ENCODE measurements at places on chromosomes 5 and 9. TPM values are rescaled to one million over a fixed set of nuclear protein-coding genes. Genes with fewer than 3 reads are reported as not detected.

The PLAA gene
- 26.0 TPM for total RNA-seq

The DAB2 gene
- total RNA-seq, result 23.0 TPM

The CBY3 gene
- total RNA-seq, result not detected

The LHX3 gene
- not detected for total RNA-seq

The FCN2 gene
- total RNA-seq, result not detected

The SLIT3 gene
- total RNA-seq, result 3.4 TPM

The FAM221B gene
- total RNA-seq, result not detected

The CDK5RAP2 gene
- 34.7 TPM for total RNA-seq

The PAPPA gene
- 226 TPM for total RNA-seq

The DRD1 gene
- total RNA-seq, result not detected

The KCTD16 gene
- total RNA-seq, result 0.40 TPM

The PRDM9 gene
- not detected for total RNA-seq

The RNF183 gene
- total RNA-seq, result not detected

The EIF4EBP3 gene
- 2.1 TPM for total RNA-seq

The CDC20B gene
- under 0.01 TPM for total RNA-seq

The ADAMTS2 gene
- 29.2 TPM for total RNA-seq

The ADAMTS13 gene
- 4.0 TPM for total RNA-seq

The PDE6A gene
- total RNA-seq, result 0.13 TPM

The RASEF gene
- 0.39 TPM for total RNA-seq

The PCDHA9 gene
- not detected for total RNA-seq

The TRPM6 gene
- not detected for total RNA-seq

The PLPP1 gene
- total RNA-seq, result 34.6 TPM

The MOB3B gene
- total RNA-seq, result 3.8 TPM

The PCDHB16 gene
- 0.13 TPM for total RNA-seq

The WDR31 gene
- 0.91 TPM for total RNA-seq

The IL5 gene
- not detected for total RNA-seq

The GARIN3 gene
- not detected for total RNA-seq

The LECT2 gene
- total RNA-seq, result not detected

The PCA3 gene
- total RNA-seq, result not detected

The PCDHB15 gene
- total RNA-seq, result 0.48 TPM

The MELK gene
- 18.0 TPM for total RNA-seq

The SCGB3A2 gene
- total RNA-seq, result not detected

The FOXD4L5 gene
- not detected for total RNA-seq

The FGF10 gene
- total RNA-seq, result 40.6 TPM

The MYOT gene
- total RNA-seq, result not detected

The SNCAIP gene
- 2.6 TPM for total RNA-seq

The PDZD2 gene
- 0.16 TPM for total RNA-seq

The SHOC1 gene
- total RNA-seq, result not detected

The MCC gene
- 38.4 TPM for total RNA-seq

The TAF11L14 gene
- not detected for total RNA-seq

The IFNB1 gene
- not detected for total RNA-seq

The LCN1 gene
- total RNA-seq, result not detected

The EIF4E1B gene
- not detected for total RNA-seq

The FBN2 gene
- total RNA-seq, result 95.8 TPM

The CIZ1 gene
- total RNA-seq, result 37.4 TPM

The C9 gene
- not detected for total RNA-seq

The FAXDC2 gene
- total RNA-seq, result 3.6 TPM

The EDIL3 gene
- 60.1 TPM for total RNA-seq

The KIAA0825 gene
- total RNA-seq, result 2.2 TPM

The ERBIN gene
- total RNA-seq, result 45.0 TPM

The GRM6 gene
- total RNA-seq, result not detected

The CRHBP gene
- not detected for total RNA-seq

Data from epithelial cell of alveolus of lung (primary cell).